AG04450 (cell line): ENCODE measurements at places on chromosomes 16 and 17.
A peak's percentile ranks its signal among the peaks of the same experiment; 100 is the strongest.

DNA sequence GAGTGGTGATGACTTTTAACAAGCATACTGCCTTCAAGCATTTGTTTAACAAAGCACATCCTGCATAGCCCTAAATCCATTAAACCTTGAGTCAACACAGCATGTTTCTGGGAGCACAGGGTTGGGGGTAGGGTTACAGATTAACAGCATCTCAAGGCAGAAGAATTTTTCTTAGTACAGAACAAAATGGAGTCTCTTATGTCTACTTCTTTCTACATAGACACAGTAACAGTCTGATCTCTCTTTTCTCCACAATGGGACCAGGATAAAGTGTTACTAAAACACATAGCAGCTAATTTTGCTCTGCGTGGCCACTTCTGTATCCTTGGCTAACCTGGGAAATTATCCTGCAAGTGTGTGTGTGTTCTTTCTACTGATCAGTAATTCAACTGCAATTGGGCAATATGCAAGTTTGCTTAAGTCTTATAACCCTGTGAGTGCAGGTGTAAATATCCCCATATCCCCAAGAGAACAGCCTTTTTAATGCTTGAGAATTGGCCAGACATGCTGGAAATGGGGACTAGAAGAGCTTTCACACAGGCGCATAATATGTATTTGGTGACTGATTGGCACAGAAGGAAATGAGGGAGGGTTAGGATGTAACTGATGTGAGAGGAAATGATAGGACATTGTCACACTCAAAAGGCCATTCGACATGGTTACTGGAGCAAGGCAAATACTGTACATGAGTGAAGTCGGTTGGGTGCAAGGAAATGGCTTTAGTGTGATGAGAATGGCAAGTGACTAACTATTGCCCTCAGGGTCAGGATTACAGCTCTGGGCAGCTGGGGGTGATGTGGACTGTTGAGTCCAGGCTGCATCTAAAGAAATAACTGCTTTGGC is 10.8 kb upstream of the ANKS4B start:
- DNase-seq, result no peak

DNA sequence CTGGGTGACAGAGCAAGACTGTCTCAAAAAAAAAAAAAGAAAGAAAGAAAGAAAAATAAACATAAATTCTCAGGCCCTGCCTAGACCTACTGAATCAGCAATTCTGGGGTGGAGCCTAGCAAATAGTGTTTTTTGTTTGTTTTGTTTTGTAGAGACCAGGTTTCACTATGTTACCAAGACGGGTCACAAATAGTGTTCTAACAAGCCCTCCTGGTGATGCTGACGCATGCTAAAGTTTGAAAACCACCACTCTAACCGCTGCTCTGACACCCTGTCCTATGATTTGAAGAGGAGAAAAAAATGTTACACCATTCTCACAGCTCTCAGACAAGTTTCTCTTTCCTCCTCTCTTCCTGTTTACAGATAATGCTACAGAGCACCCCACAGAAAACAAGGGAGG is 1.5 kb downstream of the MRPL10 start:
- DNase-seq, result no peak

DNA sequence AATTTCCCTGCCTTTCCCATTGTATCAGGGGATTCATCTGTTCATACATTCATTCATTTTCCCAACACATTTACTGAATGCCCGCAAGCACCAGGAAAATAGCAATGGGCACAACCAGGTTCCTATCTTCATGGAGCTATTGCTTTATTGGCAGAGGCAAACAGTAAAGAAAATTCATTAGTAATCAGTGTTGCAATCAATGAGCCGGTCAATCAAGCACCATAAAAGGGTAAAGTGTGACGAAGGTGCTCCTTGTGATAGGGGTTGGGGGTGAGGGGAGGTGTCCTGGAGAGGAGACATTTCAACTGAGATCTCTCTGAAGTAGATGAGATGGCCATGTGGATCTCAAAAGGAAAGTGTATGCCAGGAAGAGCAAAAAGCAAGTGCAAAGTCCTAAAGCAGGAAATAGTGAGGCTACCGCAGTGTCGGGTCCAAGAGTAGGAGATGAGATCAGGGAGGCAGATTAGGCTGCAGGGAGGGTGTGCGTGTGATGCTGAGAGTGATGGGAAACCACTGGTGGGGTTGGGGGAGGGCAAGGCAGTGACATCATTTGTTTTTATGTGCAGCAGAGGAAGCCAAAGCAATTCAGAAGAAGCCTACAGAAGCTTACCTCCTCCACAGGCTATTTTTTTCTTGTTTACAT is 28.4 kb downstream of the CDH13 start:
- DNase-seq, result peak; percentile 69

DNA sequence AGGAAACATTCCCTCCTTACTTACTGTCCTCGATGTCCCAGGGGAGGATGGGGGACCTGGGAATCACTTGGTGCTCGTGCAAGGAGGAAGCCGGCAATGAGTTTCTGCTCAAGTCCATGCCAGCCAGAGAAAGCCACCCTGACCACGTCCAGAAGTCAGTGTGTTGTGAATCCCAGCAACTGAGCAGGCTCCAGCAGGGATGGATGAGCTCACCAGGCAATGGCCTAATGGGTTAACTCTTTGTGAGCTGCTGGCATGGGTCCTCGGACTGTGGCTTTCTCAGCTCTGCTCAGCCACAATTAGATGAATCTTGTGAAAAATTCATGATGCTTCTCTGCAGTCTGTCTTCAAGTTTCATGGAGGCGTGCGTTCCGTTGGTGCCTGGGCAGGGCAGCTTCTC is at the start of gene PIRT:
Gene PIRT, minus strand, starts transcription at position 167 of the 400 bp plus-strand sequence. CDS start 12,442 bp downstream, outside the sequence.
- DNase-seq, result no peak

DNA sequence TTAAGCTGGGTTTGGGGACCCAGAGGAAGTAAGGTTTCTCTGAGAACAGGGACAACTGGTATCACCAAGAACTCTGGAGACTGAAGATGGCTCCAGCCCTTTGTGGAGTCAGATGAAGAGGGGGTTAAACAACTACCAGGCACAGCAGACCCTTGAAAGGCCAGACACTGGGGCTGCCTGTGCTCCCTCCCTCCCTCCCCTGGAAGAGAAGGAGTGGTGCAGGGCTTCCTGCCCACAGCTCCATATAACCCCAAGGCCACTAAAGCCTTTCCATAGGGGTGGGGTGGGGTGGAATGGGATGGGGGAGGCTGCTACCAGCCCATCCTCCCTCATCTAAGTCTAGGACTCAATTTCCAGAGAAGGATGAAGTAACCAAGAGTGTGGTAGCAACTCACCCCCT is 66.7 kb downstream of the CCDC182 start:
- DNase-seq, result no peak

- no peak for DNase-seq
These were observed 136.0 kb upstream of the WSB1 start for GRCh38 chr17:27157898-27158297.

GRCh38 chr16:66681676-66682075 is 14.9 kb downstream of the CMTM4 start:
- DNase-seq, result no peak

- no peak for DNase-seq
These were observed 106.8 kb downstream of the BRIP1 start for GRCh38 chr17:61756561-61756960.

DNA sequence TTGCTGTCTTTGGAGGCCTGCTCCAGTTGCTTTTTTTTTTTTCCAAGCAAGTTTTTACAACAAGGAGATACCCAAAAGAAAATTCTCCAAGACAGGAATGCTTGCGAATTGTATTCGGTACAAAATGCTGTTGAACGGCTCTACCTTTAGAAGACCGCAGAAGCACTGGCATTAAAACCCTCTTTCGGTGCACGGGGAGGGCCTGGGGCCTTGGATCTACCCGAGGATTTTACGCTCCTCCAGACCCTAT is 1.3 kb upstream of the HELZ start:
- no peak for DNase-seq

- no peak for DNase-seq
These were observed 16.0 kb downstream of the SOX8 start for GRCh38 chr16:997440-998051.

- DNase-seq, result no peak
These were observed 179.9 kb downstream of the GSG1L start for GRCh38 chr16:27883576-27883975.

DNA sequence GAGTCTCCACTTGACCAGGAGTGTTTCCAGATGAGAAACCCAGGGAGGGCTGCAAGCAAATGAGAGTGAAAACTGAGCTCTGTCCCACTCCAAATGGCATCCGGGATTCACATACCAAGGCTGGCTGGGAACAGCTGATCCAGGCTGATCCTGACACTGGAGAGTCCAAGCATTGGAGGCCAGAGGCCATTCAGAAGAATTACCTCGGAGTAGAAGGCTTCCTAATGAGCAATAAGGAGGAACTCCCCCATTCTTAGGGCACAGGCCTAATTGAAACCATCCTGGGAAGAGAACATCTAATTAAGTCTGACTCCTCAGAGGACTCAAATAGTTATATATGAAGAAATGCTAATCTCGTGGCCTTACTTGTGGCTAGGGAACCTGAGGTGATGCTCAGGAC is 142.8 kb downstream of the PRKCA start:
- DNase-seq, result no peak

- no peak for DNase-seq
These were observed 108.2 kb upstream of the IRX5 start for GRCh38 chr16:54822492-54822891.

DNA sequence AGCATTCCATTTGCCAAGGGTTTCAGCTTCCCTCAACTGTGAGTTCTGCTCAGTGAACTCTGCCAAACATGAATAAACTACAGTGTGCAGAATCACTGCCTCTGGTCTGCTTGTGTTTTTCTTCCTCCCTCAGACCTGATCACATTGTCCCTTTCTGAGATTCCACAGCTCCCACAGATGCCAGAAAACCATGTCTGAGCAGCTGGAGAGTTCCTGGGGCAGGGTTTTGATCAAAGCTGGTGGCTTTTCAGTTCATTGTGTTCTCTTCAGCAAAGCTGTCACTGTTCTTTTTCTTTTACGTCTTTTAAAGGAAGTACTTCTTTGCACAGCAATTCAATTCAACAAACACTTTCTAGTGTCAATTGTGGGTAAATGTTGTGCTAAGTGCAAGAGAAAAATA is 555.8 kb downstream of the RBFOX1 start:
- DNase-seq, result no peak

GRCh38 chr16:9953908-9954570 is 228.2 kb downstream of the GRIN2A start:
- DNase-seq, result no peak

GRCh38 chr17:1462164-1463112 is 6.4 kb upstream of the CRK start:
- DNase-seq, result no peak

- DNase-seq, result no peak
These were observed 20.1 kb downstream of the SIAH1 start for GRCh38 chr16:48365025-48365600.

DNA sequence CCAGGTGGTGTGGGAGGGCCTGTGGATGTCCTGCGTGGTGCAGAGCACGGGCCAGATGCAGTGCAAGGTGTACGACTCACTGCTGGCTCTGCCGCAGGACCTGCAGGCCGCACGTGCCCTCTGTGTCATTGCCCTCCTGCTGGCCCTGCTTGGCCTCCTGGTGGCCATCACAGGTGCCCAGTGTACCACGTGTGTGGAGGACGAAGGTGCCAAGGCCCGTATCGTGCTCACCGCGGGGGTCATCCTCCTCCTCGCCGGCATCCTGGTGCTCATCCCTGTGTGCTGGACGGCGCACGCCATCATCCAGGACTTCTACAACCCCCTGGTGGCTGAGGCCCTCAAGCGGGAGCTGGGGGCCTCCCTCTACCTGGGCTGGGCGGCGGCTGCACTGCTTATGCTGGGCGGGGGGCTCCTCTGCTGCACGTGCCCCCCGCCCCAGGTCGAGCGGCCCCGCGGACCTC is 798 bp downstream of the CLDN9 start:
- DNase-seq, result no peak

DNA sequence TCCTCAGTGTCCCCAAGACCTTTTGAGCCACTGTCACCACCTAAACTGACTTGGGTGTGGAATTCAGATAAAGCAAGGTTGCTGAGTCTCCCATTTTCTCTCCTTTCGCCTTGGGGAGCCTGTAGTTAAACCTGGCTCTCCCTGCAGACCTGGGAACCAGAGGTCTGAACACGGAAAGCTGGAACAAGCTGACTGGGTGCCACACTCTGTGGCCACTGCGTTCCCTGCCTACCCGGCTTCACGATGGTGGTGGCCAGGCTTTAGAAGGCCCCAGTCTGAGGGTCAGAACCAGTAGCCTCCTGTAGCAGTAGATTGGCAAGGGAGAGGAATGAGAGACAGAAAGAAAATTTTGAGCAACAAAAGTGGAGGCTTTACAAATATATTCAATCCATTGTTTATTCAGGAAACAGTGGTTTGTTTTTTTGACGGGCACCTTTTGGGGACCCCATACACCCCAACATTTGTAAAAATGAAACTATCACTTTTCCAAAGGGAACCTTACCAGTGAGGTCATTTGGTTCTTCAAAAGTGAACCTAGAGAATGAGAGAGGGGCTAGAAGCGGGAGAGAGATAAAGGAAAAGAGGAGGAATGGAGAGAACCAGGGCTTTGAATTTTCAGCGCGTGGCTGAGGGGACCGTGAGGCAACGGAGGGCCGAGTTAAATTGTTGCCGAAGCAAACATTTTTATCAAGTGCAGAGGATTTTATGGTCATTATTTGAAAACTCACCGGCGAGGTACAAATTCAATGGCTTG is 1.8 kb upstream of the HOXB8 start:
- no peak for DNase-seq

GRCh38 chr17:1322014-1322428 is 42.6 kb downstream of the TRARG1 start:
- no peak for DNase-seq

GRCh38 chr17:69516225-69516624 is 101.7 kb downstream of the MAP2K6 start:
- DNase-seq, result no peak

GRCh38 chr17:67145183-67145805 is 99.7 kb downstream of the HELZ start:
- no peak for DNase-seq

GRCh38 chr17:44931376-44931775 is 16.1 kb upstream of the GFAP start:
- DNase-seq, result no peak

DNA sequence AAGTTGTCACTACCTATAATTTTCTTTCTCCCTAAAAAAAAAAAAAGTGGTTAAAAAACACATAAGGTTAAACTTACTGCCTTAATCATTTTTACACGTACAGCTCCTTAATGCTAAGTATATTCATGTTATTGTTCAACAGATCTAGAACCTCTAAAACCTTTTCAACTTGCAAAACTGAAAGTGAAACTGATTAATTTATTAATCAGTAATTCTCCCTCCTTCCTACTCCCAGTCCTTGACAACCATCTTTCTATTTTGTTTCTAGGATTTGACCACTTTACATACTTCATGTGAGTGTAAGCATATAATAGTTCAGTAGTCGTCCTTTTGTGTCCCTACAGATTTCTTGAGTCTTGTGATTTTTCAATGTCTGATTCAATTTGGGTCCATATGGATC is 251.4 kb upstream of the KIF2B start:
- no peak for DNase-seq
